Calu3 (cell line): ENCODE measurements at places on chromosomes 5 and 9. TPM values are rescaled to one million over a fixed set of nuclear protein-coding genes. Genes with fewer than 3 reads are reported as not detected.

The BARHL1 gene
- not detected in 2 replicates for total RNA-seq

The ITGA1 gene
- 18.9 and 20.2 TPM in 2 replicates for total RNA-seq

The CD72 gene
- total RNA-seq = 0.38 and 0.73 TPM in 2 replicates

The PRSS3 gene
- 19.0 and 29.5 TPM in 2 replicates for total RNA-seq

The RACK1 gene
- 1,679 and 1,946 TPM in 2 replicates for total RNA-seq

The MEIKIN gene
- total RNA-seq = not detected in 2 replicates

The ZNF354B gene
- 17.3 and 19.2 TPM in 2 replicates for total RNA-seq

The NSMF gene
- 31.6 and 38.3 TPM in 2 replicates for total RNA-seq

The IL3 gene
- total RNA-seq = not detected in 2 replicates

DNA sequence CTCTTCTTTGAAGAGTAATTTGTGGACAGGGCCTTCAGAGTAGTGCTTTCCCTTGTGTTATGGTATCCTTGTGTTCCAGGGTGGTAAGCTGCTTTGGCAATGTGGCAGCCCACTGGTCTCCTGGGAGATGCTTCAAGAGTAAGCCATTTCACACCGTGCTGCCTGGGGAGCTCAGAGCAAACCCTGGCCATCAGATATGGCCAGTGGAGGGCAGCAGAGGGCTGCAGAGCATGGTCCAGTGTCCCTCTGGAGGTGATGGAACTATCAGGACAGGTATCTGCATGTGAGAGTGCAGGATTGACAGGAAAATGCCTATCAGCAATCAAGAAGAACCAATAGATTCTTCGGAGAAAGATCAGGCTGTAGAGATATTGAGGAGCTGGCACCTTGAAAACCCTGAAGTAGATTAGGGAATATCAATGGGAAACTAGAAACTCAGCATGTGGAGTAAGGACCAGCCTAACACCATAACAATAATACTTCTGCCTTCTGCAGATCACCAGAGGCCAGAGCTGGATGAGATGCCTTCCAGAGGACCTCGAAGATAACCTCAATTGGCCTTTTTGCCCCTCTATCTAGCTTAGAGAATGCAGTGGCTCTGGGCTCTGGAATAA, 90.8 kb downstream of the PLPPR1 start:
- H3K4me3 ChIP-seq = no peak overlapping the region
- no peak overlapping the region for H3K27ac ChIP-seq
- H3K36me3 ChIP-seq = no peaks in the 10 kb centered on the region
- H3K27me3 ChIP-seq = peaks cover 33% of the 10 kb centered on the region
- peak; percentile 76 for DNase-seq
- H3K4me1 ChIP-seq = no peaks in the 10 kb centered on the region

DNA sequence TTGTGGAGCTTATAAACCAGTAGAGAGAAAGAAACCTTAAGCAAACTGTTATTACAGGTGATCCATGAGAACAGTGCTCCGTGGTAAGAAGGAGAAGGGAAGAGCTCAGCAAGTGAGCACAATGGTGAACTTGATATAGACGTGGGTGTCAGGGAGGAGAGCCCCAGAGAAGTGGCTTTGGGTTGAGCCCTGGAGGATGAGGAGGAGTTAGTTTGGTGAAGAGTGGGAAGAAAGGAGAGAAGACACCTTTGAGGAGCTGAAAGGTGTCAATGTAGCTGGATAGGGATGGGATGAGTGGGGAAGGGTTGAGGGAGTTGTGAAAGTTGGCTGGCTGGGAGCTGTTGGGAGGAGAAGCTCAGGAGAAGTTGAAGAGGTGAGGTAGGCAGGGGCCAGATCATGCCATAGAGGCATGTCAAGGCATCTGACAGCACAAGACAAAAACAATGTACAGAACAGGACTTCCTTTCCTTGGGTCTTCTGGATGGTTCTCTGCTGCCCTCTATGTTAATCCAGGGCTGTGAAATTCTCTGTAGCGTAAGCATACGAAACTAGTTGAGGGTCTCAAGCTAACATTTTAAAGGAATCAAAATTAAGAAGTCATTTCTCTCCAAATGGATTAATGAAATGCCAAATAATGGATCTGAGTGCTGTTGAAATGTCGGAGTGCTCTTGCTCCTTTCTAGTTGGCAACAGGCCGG, 501.9 kb downstream of the KDM4C start:
- no peak for DNase-seq
- peaks cover 58% of the 10 kb centered on the region for H3K27me3 ChIP-seq
- no peak overlapping the region for H3K27ac ChIP-seq
- H3K4me3 ChIP-seq = no peak overlapping the region
- no peaks in the 10 kb centered on the region for H3K4me1 ChIP-seq

GRCh38 chr9:21669701-21670100, 132.7 kb upstream of the MTAP start:
- peaks cover 44% of the 10 kb centered on the region for H3K4me1 ChIP-seq
- no peak for DNase-seq
- H3K27ac ChIP-seq = peak overlapping the region; percentile 95
- H3K27me3 ChIP-seq = no peaks in the 10 kb centered on the region
- peaks cover 26% of the 10 kb centered on the region for H3K36me3 ChIP-seq
- H3K4me3 ChIP-seq = peak overlapping the region; percentile 55

GRCh38 chr9:5492965-5493678, 17.2 kb upstream of the PDCD1LG2 start:
- peaks cover 6% of the 10 kb centered on the region for H3K27me3 ChIP-seq
- DNase-seq = no peak
- no peaks in the 10 kb centered on the region for H3K36me3 ChIP-seq
- no peak overlapping the region for H3K4me3 ChIP-seq

DNA sequence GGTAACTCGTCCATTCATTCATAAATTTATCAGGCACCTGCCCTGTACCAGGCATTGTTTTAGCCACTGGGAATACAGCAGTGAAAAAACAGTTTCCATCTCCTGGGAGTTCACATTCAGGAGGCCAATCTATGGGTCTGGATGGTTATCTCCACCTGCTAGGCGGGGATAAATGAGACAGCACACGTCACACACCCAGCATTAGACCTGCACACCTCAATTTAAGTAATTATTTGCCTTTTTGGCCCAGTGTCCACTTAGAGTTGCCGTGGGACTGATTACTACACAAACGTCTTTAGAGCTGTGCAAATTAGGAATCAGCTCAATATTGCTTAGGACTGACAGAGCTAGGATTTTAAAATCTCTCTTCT, 46.1 kb downstream of the STK10 start:
- H3K4me1 ChIP-seq = peaks cover 37% of the 10 kb centered on the region
- no peak overlapping the region for H3K4me3 ChIP-seq
- no peaks in the 10 kb centered on the region for H3K36me3 ChIP-seq
- no peaks in the 10 kb centered on the region for H3K27me3 ChIP-seq

DNA sequence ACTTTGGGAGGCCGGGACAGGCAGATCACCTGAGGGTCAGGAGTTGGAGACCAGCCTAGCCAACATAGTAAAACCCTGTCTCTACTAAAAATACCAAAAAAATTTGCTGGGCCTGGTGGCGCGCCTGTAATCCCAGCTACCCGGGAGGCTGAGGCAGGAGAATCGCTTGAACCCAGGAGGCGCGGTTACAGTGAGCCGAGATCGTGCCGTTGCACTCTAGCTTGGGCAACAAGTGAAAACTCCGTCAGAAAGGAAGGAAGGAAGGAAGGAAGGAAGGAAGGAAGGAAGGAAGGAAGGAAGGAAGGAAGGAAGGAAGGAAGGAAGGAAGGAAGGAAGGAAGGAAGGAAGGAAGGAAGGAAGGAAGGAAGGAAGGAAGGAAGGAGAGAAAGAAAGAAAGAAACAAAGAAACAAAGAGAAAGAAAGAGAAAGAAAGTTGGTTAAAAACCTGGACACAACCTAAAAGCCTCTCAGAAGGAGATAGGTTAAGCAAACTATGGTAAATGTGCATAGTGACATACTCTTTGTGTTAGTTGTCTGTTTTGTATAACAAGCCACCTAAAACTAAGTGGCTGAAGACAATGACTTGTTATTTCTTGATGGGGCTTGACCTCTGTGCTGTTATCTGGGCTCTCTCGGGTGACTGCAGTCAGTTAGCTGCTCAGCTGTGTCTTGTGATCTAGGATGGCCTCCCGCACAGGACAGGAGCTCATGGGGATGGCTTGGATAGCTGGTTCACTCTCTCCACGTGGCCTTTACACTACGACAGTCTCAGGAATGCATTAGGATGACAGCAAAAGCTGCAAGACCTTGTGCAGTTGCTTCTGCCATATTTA, 8.0 kb upstream of the MYO10 start:
- H3K4me3 ChIP-seq = no peak overlapping the region
- no peaks in the 10 kb centered on the region for H3K4me1 ChIP-seq
- no peaks in the 10 kb centered on the region for H3K36me3 ChIP-seq

- H3K4me3 ChIP-seq = no peak overlapping the region
- H3K36me3 ChIP-seq = no peaks in the 10 kb centered on the region
- H3K27ac ChIP-seq = no peak overlapping the region
- H3K27me3 ChIP-seq = no peaks in the 10 kb centered on the region
- no peaks in the 10 kb centered on the region for H3K4me1 ChIP-seq
- no peak for DNase-seq
These were observed 421.5 kb downstream of the KIAA0825 start for GRCh38 chr5:94196953-94197352.

DNA sequence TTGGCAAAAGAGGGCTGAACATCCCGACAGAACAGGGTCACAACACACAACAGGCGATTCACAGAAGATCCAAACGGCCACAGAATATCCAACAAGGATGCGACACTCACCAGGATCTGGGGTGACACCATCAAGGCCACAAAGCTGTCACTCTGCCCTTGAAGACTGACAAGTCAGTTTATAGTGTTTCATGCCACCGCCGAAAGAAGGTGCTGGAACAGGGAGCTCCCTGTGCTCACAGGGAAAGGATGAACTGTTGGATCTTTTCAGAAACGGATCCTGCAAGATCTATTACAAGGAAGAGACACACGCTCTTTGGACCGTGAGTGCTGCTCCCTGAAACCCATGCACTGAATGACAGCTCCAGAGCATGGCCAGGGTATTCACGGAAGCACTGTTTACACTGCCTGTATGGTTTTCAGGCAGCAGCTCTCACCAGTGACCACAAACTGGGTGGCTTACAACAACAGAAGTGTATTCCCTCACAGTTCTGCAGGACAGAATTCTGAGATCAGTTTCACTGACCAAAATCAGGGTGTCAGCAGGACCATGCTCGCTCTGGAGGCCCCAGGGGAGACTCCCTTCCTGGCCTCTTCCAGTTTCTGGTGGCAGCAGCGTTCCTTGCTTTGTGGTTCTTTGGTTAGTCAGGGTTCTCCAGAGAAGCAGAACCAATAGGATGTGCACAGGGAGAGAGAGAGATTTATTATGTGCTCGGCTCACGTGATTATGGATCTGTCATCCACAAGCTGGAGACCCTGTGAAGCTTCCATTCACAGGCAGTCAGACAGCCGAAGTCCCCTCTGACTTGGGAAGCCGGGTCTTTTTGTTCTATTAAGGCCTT, 52.8 kb downstream of the SEMA4D start:
- H3K4me1 ChIP-seq = no peaks in the 10 kb centered on the region
- no peak overlapping the region for H3K4me3 ChIP-seq
- DNase-seq = no peak

- no peak overlapping the region for H3K4me3 ChIP-seq
- no peaks in the 10 kb centered on the region for H3K27me3 ChIP-seq
- H3K36me3 ChIP-seq = no peaks in the 10 kb centered on the region
- no peak overlapping the region for H3K27ac ChIP-seq
- no peak for DNase-seq
- H3K4me1 ChIP-seq = no peaks in the 10 kb centered on the region
These were observed 194.3 kb downstream of the PALM2AKAP2 start for GRCh38 chr9:109974143-109974917.

- no peak for DNase-seq
- no peak overlapping the region for H3K27ac ChIP-seq
- H3K4me3 ChIP-seq = no peak overlapping the region
- no peaks in the 10 kb centered on the region for H3K27me3 ChIP-seq
These were observed 33.6 kb downstream of the LRRTM2 start for GRCh38 chr5:138841531-138841930.

DNA sequence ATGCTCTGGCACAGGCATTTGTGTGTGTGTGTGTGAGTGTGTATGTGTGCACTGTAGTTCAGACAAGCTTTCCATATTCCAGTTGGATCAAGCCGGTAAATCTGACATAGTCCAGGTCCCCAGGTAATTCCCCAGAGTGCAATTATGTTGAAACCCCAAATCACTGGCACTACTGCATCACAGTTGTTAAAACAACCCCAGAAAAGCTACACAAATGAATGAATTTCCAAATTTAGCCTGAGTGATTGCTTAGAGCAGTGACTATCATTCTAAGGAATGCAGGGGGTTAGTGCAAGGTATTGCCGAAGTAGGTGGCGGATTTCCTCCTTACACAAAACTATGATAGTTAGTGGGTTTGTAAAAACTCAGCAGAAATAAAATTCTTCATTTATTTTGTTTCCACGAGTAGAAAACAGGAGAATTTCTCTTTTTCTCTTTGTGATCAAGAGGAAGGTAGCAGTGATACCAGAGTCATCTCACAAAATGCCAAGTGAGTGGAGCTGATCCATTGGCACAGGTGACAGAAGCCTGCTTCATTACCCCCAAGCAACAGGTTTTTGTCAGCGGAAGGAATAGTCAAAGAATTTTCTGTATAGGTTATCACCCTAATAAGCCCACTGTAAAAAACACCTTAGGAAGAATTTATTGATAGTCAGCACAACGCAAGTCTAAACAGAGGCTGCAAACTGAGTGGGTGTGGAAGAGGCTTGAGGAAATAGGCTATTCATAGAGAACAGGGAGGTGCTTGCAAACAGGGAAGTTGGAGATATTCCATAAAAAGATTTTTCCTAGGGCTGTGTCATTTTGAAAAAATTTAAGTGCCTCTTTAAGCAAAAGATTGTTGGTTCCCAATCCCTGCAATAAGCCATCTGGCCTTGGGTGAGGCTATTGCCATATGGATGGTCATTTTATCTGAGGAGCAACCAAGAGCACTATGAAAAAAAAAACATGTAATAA, 385.1 kb downstream of the CHSY3 start:
- no peaks in the 10 kb centered on the region for H3K27me3 ChIP-seq
- H3K27ac ChIP-seq = no peak overlapping the region
- no peaks in the 10 kb centered on the region for H3K36me3 ChIP-seq
- peaks cover 13% of the 10 kb centered on the region for H3K4me1 ChIP-seq
- no peak for DNase-seq

DNA sequence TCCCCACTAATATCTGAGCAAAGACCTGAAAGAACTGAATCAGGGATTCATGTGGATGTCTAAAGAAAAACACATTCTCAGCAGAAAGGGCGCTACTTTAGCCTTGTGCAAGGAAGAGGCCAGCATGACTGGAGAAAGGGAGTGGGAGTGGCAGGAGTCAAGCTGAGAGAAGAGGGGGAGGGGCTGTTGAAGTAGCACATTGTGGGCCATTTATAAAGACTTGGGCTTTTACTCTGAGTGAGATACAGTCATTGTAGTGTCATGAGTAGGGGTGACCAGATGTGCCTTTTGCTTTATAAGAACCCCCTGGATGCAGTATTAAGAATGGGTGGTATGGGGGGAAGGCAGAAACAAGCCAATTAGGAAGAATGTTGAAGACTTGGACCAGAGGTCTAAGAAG, 452.8 kb downstream of the ENC1 start:
- no peaks in the 10 kb centered on the region for H3K4me1 ChIP-seq
- no peak overlapping the region for H3K27ac ChIP-seq
- no peak overlapping the region for H3K4me3 ChIP-seq
- H3K27me3 ChIP-seq = no peaks in the 10 kb centered on the region
- DNase-seq = no peak
- no peaks in the 10 kb centered on the region for H3K36me3 ChIP-seq
